NCI-H1105 (cell line): ENCODE measurements at places on chromosomes 7 and 10.

GRCh38 chr10:99450624-99451498 lies 20.4 kb upstream of the GOT1 start:
- no peak for DNase-seq

GRCh38 chr7:98668255-98668654 lies 51.2 kb downstream of the NPTX2 start:
- DNase-seq: no peak

- no peak for DNase-seq
These were observed 32.2 kb downstream of the FRMPD2 start for GRCh38 chr10:48242171-48242904.

DNA sequence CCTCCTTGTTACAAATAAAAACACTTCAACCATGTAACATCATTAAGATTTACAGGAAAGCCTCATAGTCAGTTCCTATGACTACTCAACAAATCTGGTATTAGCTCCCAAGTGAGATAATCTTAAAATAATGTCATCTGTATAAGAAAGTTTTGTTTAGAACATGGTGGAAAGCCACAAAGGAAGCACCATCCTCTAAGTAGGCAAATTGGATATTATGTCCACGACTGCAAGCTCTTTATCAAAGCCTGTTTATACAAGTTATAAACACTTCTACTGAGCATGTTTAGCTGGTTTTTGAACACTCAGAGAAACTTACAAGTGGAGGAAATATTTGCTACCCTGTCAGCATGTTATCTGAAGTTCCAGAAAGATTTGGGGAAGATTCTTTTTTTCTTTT lies 349.8 kb downstream of the ARL4A start:
- DNase-seq: no peak

DNA sequence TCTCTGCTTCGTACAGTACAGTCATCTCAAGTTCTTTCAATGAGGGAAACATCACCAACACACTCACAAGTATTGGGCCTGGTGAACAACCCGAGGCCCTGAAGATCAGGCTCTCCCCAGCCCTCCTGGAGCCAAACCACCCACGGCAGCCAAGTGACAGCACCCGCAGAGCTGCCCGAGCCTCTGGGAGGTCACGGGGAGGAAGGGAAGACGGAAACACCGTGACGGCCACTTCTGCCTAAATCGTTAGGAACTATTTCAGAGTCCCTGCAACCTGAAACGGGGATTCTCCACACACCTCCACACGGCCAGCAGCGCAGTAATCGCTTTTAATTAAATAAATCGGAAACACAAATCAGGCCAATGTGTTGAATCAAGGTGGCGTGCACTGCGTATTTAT lies 222.6 kb downstream of the MAD1L1 start:
- no peak for DNase-seq

DNA sequence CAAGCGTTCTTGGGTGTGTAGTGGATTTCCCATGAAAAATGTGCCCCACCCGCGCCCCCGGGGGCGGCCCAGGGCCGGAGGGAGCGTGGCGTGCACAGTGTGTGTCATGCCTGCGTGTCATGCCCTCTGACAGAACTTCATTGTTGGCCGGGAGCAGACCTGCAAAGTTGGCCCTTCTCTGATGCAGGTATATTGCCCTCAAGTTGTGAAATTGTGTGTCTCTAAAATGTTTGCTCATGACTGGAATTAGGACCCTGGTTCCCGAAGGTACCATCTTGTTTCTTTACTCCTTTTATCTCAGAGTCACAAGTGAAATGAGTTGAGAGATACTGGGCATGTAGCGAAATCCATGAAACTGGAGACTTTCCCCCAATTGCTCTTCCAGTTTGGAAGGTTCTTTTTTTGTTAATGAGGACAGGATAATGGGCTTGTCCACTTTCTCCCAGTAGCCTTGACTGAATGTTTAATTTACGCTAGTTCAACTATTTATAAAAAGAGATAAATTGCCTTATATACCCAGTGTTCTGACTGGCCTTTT lies 26.2 kb downstream of the ADK start:
- no peak for DNase-seq

GRCh38 chr7:3980300-3980643 lies 679.2 kb downstream of the SDK1 start:
- DNase-seq: no peak

DNA sequence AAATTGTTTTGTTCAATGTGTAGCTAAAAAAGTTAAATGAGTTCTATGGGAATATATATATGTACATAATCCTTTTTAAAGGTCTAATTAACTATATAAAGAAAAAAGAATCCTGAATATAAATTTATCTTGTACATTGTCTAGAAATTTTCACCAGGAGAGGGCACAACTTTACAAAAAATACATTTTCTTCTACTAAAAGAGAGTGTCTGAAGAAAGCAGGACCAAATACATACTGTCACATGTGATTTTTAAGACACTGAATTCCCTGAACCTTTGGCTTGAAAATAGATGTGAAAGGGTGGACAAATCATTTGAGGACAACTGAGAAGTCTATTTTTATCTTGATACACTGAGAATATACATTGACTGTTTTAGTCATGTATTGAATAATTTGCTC lies 204.3 kb downstream of the DGKB start:
- DNase-seq: no peak

GRCh38 chr7:112908086-112908485 lies 117.9 kb upstream of the TMEM168 start:
- DNase-seq: no peak

GRCh38 chr7:106367664-106368063 lies 82.9 kb upstream of the NAMPT start:
- DNase-seq: no peak

DNA sequence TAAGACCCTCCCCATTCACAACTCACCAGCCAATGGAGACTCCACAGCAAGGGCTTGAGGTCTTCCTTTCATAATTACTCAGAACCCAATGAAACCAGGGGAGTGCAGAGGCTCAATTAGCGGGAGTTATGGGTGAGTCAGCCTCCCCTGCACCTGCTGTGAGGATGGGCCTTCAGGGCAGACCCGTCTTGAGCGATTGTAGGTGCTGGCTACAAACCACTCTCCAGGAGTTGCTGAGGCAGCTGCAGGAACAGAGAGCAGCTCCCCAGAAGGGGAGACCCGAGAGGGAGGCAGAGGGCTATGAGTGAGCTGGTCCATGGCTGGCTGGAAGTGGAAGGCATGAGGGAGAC lies 58.5 kb upstream of the SORCS3 start:
- DNase-seq: no peak

DNA sequence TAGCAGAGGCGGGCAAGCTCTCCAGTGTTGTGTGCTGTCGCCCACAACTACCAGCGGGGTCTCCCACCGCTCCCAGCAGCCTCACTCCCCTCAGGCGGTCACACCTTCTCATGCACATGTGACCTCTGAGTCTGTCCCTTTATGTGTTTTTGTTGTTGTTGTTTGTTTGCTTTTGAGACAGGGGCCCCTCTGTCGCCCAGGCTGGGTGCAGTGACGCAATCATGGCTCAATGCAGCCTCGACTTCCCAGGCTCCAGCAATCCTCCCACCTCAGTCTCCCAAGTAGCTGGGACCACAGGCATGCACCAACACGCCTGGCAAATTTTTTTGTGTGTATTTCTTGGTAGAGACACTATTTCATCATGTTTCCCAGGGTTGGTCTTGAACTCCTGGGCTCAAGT lies 1.5 kb downstream of the CPSF4 start:
- no peak for DNase-seq

- DNase-seq: no peak
These were observed 42.4 kb downstream of the C10orf120 start for GRCh38 chr10:122657255-122657654.
